Activated CD4-positive, alpha-beta T cell treated with anti-CD3 and anti-CD28 coated beads for 36 hours (primary cell): ENCODE measurements at places on chromosomes 4 and X.

GRCh38 chrX:156001001-156001666 is 3.6 kb downstream of the IL9R start:
- DNase-seq, result no peak

- no peak for DNase-seq
Measured at GRCh38 chr4:112038861-112039260, 106.4 kb upstream of the FAM241A start.

DNA sequence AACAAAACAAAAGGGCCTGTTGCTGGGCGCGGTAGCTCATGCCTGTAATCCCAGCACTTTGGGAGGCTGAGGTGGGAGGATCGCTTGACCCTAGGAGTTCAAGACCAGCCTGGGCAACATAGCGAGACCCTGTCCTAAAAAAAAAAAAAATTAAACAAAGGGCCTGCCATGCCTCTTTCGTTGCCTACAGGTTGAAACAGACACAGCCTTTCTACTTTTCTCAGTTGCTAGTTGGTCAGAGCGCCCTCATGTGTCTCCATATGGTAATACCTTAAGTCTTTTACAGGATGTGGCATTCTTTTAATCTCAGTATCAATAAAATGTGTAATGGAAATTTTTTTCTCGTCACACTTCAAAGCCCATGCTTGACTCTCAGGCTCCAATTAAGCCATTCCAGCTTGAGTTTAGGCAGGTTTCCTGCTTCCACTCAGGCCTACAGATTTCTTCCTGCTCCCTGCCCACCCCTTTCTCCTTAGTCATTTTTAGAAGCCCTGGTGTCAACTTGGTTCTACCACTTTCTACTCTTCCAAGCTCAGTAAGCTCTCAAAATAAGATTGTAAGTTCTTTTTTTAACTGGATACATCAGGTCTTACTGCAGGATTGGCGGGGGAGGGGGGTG is 4.6 kb upstream of the SOWAHD start:
- DNase-seq, result peak; percentile 67

- no peak for DNase-seq
Measured at GRCh38 chr4:98298022-98298421, 36.8 kb downstream of the RAP1GDS1 start.

DNA sequence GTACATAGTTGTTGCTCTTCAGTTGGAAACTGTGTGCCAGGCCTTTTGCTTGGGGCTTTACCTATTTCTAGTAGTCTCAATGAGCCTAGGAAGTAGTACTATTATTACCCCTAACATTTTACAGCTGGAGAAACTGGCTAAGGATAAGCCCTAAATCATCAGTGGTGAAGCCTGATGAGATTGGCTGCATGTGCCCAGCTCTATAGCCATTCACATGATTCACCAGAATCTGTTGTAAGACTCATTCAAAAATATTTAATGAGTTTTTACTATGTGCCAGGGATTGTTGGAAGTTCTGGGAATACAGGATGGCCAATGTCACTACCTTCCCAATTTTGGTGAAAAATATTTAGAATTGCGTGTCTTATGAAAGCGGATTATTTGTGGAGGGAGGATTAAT is 2.8 kb downstream of the KIT start:
- no peak for DNase-seq

DNA sequence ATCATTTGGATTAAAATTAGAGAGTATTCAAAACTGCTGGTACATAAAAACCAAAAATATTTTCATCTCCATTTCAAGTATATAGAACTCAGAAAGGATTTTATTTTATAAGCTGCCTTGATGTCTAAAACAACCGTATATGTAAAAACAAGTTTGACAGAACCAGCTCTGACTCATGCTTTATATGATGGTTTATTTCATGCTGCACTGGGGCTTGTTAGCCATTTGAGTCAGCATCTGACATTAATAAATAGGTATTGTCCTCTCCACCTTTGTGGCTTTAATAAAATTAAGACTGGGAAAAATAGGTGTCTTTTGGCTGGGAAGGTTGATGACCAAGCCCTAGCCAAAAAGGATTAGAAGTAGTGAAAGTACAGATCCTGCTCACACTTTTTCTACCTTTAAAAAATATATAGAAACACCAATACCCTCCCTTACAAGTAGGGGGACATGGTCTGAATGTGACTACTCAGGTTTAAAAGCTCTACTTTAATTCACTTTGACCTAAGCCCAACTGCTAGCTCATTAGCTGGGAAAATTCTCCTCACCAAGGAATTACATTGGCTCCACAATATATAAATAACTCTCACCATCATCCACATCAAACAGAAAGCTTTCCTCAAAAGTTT is 228.1 kb downstream of the ADAMTS3 start:
- no peak for DNase-seq

DNA sequence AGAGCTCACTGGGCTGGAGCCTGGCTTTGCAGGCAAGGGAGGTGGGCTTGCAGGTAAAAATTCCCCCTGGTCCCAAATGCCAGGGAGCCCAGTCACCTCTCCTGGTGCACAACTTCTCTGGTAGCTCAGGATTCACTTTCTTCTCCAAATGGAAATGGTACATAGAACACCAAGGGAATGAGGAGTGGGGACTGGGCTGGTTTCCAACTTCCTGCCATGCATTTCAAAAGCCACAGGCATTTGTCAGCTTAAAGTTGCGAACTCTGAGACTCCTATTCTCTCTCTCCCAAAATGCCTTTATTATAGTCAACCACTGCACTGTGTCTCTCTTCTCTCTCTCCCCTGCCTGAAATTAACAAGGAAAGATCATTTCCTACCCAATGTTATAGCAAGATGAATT is 177.3 kb downstream of the GRIA3 start:
- DNase-seq, result no peak

GRCh38 chrX:33909836-33910235 is 222.3 kb downstream of the FAM47A start:
- DNase-seq, result no peak

DNA sequence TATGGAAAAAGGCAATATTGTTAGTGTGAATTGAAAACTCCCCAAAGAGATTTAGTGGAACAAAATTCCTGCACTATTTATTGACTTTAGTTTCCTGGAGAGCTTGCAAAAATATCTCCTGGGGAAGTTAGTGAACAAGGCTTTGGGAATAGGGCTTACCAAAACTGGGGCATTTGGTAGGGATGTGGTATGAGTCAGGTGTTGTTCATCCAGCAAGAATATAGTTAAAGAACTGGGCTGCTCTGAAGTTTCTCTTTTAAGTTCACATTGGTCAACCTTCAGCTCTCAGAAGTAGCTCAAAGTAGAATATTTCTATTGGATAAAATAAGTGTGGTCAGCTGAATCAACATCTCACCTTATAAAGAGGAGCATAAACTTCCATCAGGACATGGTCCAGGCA is 185.0 kb downstream of the CPE start:
- DNase-seq, result no peak

DNA sequence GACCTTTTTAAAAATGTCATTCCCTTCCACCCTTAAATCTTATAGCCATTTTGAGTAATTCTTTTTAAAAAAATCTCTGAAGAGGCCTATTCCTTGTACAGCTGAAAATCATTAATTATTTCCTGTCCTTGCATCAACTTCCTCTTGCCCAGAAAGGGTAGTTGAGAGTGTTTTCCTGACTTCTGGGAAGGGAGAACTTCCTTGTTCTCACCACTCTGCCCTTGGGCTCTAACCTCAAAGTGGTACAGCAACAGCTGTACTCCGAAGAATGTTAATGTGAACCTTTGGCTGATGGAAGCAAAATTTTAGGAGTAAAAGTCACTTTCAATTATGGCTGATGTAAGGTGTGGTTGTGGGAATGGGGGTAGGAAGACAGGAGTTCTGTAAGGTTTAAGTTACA is 15.1 kb upstream of the FABP2 start:
- no peak for DNase-seq
